Left lung (tissue), 14 donors: ENCODE measurements at places on chromosomes 7 and 10. TPM values are rescaled to one million over a fixed set of nuclear protein-coding genes. Genes with fewer than 3 reads are reported as not detected.

LIPF gene
- not detected for total RNA-seq

ASAH2 gene
- total RNA-seq = 0.68 TPM

VWC2 gene
- 0.10 TPM for total RNA-seq

SUN3 gene
- total RNA-seq = not detected

INHBA gene
- total RNA-seq = 8.0 TPM

AVPI1 gene
- total RNA-seq = 15.2 TPM

ASB10 gene
- not detected for total RNA-seq

ALOX5 gene
- total RNA-seq = 145 TPM

ARHGEF35 gene
- 8.6 TPM for total RNA-seq

CYP3A7 gene
- 0.37 TPM for total RNA-seq

DENND2A gene
- 17.4 TPM for total RNA-seq

TMEM236 gene
- total RNA-seq = 2.4 TPM

HYAL4 gene
- total RNA-seq = not detected

SH2D4B gene
- 0.37 TPM for total RNA-seq

LRRC17 gene
- 8.7 TPM for total RNA-seq

PAPSS2 gene
- 183 TPM for total RNA-seq

PALD1 gene
- 10.8 TPM for total RNA-seq

ADGRA1 gene
- total RNA-seq = 0.24 TPM

NAMPT gene
- 425 TPM for total RNA-seq

CXCL12 gene
- total RNA-seq = 89.6 TPM

UNCX gene
- total RNA-seq = not detected

PSMC2 gene
- 136 TPM for total RNA-seq

TCAF2 gene
- 1.8 TPM for total RNA-seq
